ENCODE measurements at places on chromosomes 1 and 21.
A peak's percentile ranks its signal among the peaks of the same experiment; 100 is the strongest.

DNA sequence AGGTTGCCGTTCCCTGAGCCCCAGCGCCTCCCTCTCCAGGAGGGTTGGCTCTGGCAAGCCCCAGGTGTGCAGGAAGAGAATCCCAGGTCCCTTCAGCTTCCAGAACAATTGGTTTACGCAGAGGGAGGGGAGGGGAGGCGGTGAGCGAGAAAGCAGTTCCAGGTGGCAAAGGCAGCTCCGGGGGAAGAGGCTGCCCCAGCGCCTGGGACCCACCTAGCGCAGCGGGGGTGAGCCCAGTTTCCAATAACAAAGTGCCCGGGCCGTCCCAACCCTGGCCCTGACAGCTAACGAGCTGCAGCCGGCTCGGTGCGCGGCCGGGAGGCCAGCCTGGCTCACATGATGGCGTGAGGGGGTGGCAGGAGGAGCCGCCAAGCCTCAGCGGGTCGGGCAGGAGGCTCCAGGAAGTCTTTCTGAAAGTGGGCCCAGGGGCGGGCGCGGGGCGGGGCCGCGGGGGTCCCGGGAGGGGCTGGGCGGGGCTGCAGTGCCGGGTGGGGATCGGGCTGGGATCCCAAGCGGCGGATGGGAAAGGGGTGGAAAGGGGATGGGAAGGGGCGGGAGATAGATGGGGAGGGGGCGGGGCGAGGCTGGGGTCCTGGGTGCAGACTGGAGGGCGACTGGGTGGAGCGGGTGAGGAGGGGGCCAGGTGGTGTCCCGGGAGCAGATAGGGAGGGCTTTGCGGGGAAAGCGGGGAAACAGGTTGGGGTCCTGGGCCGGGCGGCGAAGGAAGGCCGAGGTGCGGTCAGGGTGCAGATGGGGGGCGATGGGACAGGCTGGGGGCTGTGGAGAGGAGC, 22.8 kb downstream of the DHRS3 start:
- DNase-seq: peak; percentile 66

DNA sequence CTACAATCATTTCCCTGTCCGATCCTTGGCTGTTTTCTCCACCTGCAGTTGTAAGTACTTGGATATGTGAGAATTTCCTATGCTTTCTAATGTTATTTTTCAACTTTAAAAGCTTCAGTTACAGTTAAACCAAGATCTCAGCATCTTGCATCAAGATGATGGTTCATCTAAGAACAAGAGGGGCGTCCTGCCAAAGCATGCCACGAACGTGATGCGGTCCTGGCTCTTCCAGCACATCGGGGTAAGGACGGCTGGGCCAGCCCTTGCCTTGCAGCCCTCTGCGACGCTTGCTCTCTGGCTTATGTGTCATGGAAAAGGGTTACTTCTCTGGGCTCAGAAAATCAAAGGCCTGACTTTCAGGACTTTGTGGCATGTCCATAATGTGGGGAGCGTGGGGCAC, 46.8 kb downstream of the PKNOX1 start:
- DNase-seq: no peak

DNA sequence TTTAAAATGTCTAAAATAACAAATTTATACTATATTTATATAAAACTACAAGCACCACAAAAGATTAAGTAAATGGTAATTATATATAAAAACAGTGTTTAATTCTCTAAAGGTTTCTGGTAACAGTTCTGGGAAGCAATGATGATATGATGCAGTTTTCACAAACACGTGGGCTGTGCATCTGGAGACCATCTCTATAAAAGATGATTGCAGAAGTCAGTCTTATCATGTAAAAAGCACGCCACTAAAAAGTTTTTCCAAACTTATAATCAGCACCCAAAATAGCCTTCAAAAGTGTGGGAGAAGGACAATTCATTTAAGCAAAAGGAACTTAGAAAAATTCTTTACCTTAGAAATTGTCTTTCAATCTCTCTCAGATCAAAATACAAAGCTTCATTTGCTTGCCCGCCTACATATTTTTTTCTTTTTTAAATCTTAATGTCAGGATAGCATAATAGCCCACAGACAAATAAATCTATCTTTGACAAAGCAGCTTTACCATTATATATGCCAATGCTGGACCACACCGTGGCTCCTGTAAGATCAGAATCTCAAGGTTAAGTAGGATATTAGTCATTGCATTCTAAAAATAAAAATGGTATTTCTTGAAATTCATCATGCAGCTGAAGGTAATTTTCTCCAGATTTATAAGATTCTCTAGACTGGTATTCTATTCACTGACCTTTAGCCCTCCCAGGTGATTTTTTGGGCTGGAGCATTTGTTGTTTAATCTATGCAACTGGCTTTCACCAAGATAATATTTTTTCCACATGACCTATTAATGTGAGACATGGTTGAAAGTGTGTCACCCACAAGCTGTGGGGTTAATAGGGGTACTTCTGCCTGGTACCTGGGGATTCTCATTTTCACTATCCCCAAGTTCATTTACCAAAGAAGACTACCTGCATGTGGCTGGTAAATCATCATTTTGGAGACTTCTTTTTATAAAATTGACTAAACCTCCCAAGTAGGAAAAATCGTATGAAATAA, 189.6 kb upstream of the ST6GALNAC5 start:
- DNase-seq: no peak

- DNase-seq: no peak
Measured at GRCh38 chr1:62082456-62083363, 111.9 kb upstream of the L1TD1 start.

DNA sequence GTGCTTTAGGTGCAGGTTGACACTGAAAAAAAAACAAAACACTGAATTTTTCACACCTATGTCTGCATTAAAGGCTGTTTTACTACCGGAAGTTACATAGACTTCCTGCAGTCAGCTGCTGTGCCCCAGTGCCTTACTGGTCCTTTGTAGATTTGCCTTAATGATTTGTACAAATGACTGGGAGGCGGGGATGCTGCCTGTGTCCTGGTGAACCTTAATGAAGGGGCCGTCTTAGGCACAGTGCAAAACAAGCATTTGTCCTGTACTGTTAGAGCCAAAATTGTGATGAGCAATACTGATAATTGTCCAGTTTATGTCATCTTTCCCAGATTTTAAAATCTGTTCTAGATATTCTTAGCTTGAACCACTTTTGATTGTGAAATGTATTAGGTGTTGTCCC, 90.9 kb upstream of the PGD start:
- DNase-seq: no peak

GRCh38 chr1:151312826-151313225, 14.4 kb downstream of the PI4KB start:
- DNase-seq: no peak

- no peak for DNase-seq
Measured at GRCh38 chr21:14785679-14786078, 239.6 kb upstream of the SAMSN1 start.

- no peak for DNase-seq
Measured at GRCh38 chr1:95029532-95029931, 43.2 kb downstream of the ALG14 start.

DNA sequence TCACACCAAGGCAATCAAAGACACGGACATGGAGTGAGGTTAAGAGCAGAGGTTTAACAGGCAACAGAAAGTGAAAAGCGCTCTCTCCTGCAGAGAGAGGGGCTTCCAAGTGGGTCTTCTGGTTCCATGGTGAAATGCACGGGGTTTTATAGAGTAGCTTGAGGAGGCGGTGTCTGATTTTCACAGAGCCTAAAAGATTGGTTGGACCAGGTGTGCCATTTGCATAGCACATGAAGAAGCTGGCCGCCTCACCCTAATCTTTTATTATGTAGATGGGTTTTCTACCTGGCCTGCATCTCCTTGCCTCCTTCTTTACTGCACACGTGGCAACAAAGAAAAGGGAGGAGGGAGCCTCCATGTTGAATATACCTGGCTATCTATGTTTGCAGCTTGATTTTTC, 197.3 kb downstream of the RYR2 start:
- DNase-seq: no peak

- DNase-seq: no peak
Measured at GRCh38 chr1:233016798-233017197, 66.4 kb downstream of the NTPCR start.

GRCh38 chr1:192776998-192777397, 31.8 kb upstream of the RGS2 start:
- no peak for DNase-seq

GRCh38 chr1:8536515-8536914, 218.6 kb downstream of the SLC45A1 start:
- DNase-seq: no peak

- DNase-seq: no peak
Measured at GRCh38 chr1:183911285-183911684, 106.4 kb downstream of the RGL1 start.

GRCh38 chr1:213622365-213623063, 365.3 kb upstream of the PROX1 start:
- DNase-seq: no peak

- no peak for DNase-seq
Measured at GRCh38 chr1:61605607-61606321, 119.2 kb downstream of the TM2D1 start.

DNA sequence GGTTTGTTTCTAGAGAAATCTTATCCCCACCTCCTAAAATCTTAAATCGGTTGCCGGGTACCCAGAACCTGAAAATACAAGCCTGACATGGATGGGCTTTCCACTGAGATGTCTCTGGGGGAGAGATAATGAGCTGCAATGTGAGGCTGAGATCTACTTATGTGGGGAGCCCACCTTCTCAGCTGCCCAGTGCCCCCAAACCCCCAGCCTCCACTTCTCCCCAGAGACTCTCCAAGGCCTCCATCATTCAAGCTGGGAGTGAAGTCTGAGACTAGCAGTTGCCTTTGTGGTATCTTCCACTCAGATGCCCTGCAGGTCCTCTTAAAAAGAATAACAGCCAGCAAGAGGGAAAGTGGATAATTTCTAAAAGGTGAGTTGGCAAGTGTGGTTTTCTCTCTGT, 11.7 kb upstream of the ACTRT2 start:
- no peak for DNase-seq

DNA sequence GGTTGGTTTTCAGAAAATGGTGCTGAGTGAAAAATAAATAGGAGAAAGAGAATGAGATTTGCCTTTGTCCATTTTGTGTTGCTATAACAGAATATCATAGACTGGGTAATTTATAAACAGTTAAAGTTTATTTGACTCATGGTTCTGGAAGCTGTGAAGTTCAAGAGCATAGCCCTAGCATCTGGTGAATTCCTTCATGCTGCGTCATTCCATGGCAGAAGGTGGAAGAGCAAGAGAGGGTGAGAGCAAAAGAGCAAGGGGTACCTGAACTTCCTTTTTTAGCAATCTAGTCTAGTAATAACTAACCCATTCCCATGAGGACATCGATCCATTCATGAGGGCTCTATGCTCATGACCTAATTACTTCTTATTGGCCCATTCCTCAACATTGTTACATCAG, 209.1 kb upstream of the ZP4 start:
- DNase-seq: no peak

DNA sequence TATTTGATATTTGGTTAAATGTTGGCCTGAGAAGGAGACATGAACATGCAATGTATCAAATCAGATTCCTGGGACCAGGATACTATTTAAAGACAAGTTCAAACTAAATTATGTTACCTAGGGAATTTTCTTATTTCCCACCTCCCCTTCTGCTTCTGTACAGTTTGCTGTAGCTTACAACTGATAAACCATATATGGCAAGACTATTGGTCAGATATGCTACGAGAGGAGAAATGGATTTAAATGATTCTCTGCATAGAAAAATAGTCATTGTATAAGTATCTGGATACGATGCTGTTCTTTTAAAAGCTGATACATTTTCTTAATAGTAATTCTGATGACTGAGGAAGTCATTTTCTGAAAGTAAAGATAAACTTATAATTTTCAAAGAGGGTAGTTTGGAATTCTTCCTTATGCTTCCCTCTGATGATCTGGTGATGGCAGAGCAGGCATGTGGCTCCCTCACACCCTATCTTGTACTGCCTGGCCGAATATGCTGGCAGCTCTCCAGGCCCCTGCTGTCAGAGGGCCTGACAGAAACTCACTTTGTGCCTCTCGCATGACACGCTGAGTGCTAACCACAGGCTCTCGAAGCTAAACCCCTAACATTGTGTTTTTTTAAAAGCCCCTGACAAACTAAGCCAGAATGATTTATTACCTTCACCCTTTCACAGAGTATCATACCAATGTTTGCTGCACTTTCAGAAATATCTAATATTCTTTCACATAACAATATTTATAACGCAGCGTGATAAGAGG, 19.4 kb downstream of the RRP15 start:
- DNase-seq: no peak

DNA sequence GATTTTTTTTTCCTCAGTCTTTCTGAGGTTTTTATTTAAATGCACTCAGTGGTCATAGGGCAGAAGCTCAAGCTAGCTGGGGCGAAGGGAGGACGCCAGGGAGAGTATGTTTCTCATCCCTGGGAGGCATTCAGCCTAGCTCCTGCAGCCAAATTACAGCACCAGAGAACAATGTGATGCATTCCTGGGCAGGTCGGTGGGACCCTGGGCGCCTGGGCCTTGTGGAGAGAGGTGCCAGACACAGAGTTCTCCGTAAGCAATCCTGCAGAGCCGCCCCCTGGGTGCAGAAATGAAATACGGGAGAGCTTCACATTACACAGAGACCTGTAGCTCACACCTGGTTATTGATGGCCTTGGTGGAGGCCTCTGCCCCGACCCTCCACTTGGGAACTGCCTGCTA, 15.5 kb downstream of the WNT2B start:
- DNase-seq: no peak

GRCh38 chr21:37437376-37438080, 71.0 kb downstream of the DYRK1A start:
- no peak for DNase-seq

DNA sequence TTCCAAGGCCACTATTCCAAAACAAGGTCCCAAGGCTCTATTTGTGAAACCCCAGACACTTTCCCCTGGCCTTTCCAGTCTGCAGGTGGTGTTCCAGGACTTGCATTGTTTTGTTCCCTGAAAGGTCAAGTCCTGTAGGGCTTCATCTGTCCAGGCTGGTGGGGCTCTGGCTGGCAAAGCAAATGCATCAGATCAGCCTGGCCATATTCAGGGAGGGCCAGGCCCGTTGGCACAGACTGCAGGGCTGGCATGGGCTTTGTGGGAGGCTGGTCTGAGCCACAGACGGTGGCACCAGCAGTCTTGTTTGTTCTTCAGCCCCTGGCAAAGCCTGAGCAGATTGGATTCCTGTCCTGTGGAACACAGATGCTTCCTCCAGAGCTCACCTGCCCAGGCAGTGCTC, 93.0 kb downstream of the SPATA46 start:
- DNase-seq: no peak

- no peak for DNase-seq
Measured at GRCh38 chr1:1431845-1432273, 3.6 kb upstream of the VWA1 start.

- no peak for DNase-seq
Measured at GRCh38 chr1:116379674-116380498, 6.8 kb downstream of the ATP1A1 start.

DNA sequence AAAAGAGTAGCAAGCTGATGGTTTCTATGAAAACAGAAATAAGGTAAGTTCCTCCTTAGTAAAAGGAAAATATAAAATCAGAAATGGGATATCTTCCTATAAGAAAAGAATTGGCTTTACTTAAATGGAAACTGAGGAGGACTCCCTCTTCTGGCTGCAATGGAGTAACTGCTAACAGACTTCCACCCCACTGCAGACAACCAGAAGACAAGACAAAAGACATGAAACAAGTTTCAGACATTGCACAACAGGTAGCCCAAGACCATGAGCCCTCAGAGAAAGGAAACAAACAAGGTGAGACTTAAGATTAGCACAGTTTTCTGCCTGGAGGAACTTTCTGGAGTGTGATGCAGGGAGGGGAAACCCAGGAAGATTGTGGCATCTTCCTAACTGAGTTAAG, 17.0 kb upstream of the OLFML2B start:
- no peak for DNase-seq
